Activated naive CD4-positive, alpha-beta T cell (primary cell): ENCODE measurements at places on chromosomes 2 and 18.

- no peak for DNase-seq
Observed at GRCh38 chr2:215019085-215019484, 119.3 kb downstream of the ABCA12 start.

DNA sequence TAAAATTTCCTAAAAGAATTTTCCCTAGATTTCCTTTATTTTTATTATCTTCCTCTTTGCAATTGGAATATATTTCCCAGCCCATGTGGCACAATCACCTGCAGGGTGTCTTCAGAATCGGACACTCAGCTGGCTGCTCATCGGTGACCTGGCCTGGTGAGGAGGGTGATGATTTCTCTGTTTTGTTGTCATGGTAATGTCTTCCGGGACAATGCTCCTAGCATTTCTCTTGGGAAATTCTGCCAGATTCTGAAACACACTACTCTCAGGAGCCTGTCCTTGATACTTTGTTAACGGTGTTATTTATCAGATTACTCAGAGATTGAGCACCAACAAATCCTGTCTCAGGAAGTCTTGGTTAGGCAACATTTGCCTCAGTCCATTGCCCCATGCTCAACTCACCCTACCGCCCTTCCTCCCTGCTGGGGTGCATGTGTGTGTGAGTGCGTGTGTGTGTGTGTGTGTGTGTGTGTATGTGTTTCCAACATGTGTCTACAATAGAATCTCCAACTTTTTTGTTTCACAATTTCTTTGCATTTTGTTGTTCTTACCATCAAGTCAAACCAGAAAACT is 70.3 kb downstream of the MYT1L start:
- DNase-seq, result no peak

DNA sequence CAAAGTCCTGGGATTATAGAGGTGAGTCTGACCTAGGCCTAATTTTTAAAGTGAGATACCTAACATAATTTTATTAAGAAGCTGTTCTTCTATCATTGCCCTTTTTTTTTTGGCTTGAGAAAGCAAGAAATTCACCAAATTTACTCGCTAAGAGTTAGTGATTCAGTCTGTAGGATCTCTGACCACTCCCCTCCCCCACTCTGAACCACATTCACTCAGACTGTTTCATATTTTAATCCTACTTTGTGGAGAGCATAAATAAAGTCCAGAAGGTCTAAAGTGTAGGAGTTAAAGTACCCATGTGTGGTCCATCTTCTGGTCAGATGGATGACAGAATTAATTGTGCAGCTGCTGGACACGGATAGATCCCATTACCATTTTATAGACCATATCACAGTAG is 115.8 kb upstream of the MGAT5 start:
- no peak for DNase-seq

GRCh38 chr2:158004126-158004764 is 97.4 kb upstream of the UPP2 start:
- no peak for DNase-seq

- DNase-seq, result no peak
Observed at GRCh38 chr2:45942237-45942738, 290.8 kb downstream of the PRKCE start.

- no peak for DNase-seq
Observed at GRCh38 chr18:6249170-6249569, 165.5 kb downstream of the L3MBTL4 start.

DNA sequence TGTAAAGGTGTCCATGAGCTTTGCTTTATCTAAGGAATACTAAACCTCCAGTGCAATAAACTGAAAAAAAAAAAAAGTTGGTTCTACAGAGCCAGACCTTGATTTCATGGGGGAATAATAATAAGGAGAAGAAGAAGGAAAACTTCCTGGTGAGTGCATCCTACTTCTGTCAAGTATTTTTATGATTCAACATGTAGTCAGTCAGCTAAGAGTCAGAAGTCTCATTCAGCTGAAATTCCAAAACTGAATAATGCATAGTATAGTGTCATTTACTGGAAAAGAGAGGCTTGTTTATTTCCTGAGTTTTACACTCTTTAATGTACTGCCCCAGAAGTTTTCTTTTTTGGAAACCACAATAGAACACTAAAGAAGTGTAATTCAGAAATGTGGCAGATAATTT is 77.8 kb upstream of the TACR1 start:
- no peak for DNase-seq

DNA sequence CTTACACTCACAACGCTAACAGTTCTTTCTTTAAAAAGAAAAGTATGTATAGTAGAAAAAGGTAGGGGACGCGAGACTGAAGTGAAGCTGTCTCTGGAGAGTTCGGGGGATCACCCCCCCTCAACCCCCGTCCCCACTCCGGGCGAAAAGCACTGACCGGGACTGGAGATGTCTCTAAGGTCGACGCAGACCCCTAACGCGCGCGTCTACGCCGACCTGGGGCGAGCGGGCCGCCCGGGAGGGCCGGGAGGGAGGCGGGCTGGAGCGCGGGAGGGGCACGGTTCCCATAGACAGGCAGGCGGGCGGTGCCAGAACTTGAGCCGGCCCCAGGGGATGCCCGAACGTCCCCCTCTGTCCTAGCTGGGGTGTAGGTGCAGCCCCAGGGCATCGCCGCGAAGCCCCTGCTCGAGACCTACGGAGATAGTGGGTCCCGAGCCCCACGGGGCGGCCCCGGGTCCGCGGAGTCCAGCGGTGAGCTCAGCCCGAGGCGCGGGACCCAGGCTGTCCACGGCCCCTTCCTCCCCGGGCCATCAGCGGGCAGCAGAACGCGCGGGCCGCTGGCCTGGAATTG is 82.2 kb downstream of the CHRNA1 start:
- peak; percentile 24 for DNase-seq

DNA sequence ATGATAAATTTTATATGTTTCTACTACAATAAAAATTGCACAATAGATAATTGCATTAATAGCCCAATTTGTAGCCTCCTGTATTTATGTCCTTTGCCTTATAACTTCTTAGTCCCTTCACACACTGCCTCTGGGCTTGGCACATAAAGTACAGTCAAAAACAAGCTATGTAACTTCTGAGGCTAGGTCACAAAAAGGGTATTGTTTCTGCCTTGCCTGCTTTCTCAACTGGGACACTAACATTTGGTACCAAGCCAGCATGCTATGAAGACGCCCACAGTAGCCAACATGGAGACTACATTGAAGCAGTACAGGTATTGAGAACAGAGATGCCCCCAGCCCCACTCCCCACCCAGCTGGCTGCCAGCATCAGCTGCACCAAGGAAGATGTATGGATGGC is 5.4 kb upstream of the SLC3A1 start:
- no peak for DNase-seq

GRCh38 chr2:46970334-46971288 is 55.0 kb upstream of the MCFD2 start:
- no peak for DNase-seq

DNA sequence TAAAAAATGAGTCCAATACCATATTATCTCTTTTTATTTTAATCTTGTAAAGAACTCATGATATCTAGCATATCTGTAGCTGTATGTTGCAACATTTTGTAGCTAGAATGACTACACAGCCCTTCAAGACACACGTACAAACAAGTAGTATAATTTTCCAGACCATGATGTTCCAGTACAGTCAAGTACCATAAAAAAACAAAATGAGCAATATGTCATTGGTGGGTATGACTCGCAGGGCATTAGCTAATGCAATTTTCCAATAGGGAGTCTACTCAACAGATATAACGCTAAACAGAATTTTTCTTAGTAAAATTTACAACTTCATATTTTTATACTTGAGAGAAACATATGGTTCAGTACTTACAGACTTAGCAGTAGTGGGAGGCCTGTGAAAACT is 53.6 kb upstream of the UGP2 start:
- DNase-seq, result no peak

DNA sequence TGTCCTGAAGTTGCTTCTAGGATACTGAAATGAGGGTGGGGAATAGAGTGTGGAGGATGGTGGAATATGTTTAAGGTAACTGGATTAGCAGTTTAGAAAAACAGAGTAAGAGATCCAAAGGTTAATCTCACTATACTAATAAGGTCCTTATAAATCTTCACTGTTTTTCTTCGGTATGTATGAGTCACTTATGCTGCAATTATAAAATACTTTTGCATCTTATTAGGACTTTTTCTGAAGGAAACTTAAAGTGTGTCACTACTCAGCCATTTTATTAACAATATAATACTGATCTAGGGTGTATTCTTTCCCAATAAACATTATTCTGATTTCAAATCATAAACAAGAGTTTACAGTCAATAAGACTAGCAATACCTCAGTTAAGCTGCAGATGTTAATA is 182.3 kb downstream of the ZNF521 start:
- no peak for DNase-seq

GRCh38 chr2:145374165-145374564 is 854.2 kb upstream of the ZEB2 start:
- DNase-seq, result no peak

- no peak for DNase-seq
Observed at GRCh38 chr2:16669388-16669787, 3.8 kb upstream of the CYRIA start.

DNA sequence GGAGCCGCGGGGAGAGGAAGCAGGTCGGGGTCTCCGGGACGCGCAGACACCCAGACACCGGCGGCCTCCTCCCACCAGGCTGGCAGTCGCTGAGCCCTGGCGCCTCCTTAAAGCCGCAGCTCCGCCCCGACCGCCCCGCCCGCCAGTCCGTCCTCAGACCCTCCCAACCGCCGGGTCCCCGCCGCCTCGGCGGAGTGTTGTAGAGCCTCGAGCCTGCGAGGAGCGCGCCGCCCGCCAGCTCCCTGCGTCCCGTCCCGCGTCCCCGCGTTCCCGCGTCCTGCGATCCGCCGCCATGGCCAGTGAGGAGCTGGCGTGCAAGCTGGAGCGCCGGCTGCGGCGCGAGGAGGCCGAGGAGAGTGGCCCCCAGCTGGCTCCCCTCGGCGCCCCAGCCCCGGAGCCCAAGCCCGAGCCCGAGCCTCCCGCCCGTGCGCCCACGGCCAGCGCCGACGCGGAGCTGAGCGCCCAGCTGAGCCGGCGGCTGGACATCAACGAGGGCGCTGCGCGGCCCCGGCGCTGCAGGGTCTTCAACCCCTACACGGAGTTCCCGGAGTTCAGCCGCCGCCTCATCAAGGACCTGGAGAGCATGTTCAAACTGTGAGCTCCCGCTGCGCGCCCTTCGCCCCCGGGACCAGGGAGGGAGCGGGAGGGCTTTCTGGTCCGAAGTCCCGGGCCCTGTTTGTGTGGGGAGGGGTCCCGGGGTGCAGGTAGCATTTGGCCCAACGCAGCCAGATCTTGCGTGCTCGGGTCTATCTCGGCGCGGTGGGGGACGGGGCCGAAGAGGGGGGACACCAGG is at the start of gene EFHD1:
EFHD1 (plus strand) TSS at position 192 of the 793 bp plus-strand sequence; CDS start at position 293, 101 bp downstream.
- peak; percentile 6 for DNase-seq

DNA sequence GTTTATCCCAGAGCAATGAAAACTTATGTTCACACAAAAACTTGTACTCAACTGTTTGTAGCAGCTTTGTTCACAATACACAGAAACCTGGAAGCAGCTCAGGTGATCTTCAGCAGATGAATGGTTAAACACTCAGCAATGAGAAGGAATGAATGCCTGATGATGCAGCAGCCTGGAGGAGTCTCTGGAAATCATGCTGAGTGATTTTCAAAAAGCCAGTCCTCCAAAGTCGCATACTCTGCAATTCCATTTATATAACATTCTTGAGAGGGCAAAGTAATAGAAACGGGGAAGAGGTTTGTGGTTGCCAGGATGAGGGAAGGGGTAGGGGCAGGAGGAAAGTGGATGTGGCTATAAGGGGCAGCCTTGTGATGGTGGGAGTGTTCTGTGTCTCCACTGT is 108.1 kb downstream of the CTIF start:
- DNase-seq, result no peak

GRCh38 chr2:6945087-6945813 is 28.0 kb downstream of the RNF144A start:
- DNase-seq, result no peak
